Diencephalon (tissue), 1 donor: ENCODE measurements at places on chromosomes 16 and 17. TPM values are rescaled to one million over a fixed set of nuclear protein-coding genes. Genes with fewer than 3 reads are reported as not detected.

The TBC1D3B gene
- total RNA-seq = 0.69 TPM

The CAVIN1 gene
- total RNA-seq = 10.6 TPM

The SLC5A2 gene
- total RNA-seq = 2.1 TPM

The ABCA5 gene
- 78.2 TPM for total RNA-seq

The PYCARD gene
- 7.4 TPM for total RNA-seq

The SMARCE1 gene
- 95.5 TPM for total RNA-seq

The TVP23B gene
- total RNA-seq = 42.4 TPM

The PIRT gene
- 5.3 TPM for total RNA-seq

The TMEM114 gene
- not detected for total RNA-seq

The SLFN12 gene
- 8.8 TPM for total RNA-seq

The KRTAP1-3 gene
- not detected for total RNA-seq

The HOXB8 gene
- total RNA-seq = not detected

The VPS35L gene
- total RNA-seq = 63.4 TPM

The WNT3 gene
- total RNA-seq = 10.4 TPM

The ABCA6 gene
- 6.2 TPM for total RNA-seq

The NPIPA2 gene
- 0.69 TPM for total RNA-seq

The CCDC40 gene
- total RNA-seq = 14.3 TPM

The CCT6B gene
- total RNA-seq = 3.9 TPM

The MMP15 gene
- 19.4 TPM for total RNA-seq

The G6PC1 gene
- under 0.01 TPM for total RNA-seq

The TRIM47 gene
- 15.2 TPM for total RNA-seq

The RRN3 gene
- total RNA-seq = 49.4 TPM

The GRB7 gene
- total RNA-seq = not detected

The RBFOX1 gene
- 68.7 TPM for total RNA-seq

The HS3ST3A1 gene
- not detected for total RNA-seq

The MT4 gene
- total RNA-seq = not detected

The PKMYT1 gene
- 2.3 TPM for total RNA-seq
